ENCODE measurements at places on chromosomes 6 and 20.

GRCh38 chr6:16639684-16640480 is 121.4 kb downstream of the ATXN1 start:
- DNase-seq, result no peak

DNA sequence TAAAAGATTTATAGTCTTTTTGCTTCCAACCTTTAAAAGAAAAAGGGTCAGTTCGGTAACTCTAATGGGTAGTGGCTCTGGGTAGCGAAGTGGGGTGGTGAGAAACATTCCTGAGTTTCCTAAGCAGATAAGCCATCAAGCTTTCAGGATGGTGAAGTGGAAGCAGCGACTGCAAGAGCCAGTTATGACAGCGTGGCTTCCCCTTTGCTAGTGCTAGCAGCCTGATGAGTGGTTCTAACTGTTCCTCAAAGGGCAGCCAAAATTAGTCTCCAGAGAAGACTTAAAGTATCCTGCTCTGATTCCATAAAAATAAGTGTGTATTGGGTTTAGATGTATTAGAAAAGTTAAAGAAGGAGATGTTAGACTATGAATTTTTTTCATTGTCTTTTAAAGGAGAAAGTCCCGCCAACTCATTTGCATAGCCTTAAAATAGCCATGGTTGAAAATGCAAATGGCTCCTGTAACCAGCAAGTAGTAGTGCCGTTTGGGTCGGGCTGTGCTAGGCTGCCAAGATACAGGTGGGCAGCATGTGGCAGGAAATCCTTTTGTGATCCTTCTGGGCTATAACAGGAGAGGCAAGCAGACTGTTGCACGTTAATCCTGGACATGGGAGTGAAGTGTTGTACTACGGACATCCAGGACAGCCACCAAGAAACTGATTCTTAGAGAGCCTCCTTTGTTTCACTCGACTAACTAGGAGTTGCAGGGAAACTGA is 18.0 kb downstream of the ELOVL2 start:
- DNase-seq, result no peak

- DNase-seq, result no peak
Observed at GRCh38 chr20:6121504-6121903, 1.3 kb downstream of the FERMT1 start.

DNA sequence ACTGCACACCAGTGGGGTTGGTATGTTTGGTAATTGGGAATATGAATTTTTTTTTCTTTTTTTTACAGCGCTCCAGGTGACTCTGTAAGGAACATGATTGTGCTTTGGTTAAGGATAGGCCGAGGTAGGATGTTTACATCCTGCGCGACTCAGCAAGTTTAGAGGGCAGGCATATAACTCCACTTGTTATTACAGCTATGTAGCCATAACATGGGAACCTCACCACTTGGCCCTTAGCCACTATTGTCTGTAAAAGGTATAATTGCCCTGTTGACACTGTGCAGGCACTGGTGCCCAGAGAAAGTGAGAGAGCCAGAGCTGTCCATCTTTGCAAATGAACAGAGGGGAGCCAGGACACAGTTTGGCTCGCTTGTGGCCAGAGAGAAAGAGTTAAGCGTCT is 172.9 kb downstream of the MCHR2 start:
- no peak for DNase-seq

- DNase-seq, result no peak
Observed at GRCh38 chr6:9233226-9233625, 797.9 kb upstream of the SLC35B3 start.

GRCh38 chr6:167676000-167676665 is 150.6 kb upstream of the AFDN start:
- DNase-seq, result no peak

GRCh38 chr6:169310983-169311382 is 57.3 kb upstream of the THBS2 start:
- DNase-seq, result no peak

DNA sequence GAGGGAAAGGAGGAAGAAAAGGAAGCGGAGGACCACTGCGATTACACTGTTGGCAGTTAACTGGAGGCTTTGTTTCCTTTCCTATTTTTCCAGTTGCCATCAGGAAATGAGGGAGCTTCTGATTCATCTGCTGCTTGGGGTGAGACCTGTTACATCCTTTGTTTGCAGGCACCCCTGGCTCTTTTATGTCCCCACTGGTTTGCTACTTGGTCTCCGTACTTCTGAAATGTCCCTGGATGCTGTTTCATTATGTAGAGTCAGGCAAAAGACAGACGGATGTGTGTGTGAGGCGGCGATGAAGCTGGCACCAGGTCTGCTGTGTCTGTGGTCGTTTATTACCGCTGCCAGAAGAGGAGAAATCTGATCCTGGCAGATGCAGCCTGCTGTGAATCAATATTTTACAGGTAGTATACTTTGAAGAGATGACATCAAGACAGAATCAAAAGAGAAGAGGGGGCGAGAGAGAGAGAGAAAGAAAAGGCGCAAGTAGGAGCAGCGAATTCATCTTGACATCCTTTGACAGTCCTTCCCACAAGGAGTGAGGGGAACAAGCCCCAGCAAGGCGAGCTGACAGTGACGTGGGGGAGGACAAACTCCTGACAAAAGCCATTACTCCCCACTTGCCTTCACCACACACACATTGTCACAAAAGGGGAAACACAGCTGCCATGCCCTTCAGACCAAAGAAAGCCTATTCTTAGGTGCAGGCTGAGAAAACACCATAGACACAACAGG is 145.9 kb upstream of the FBXL4 start:
- DNase-seq, result no peak

GRCh38 chr6:53962646-53963045 is 148.6 kb upstream of the MLIP start:
- DNase-seq, result no peak

GRCh38 chr6:7144872-7145584 is 37.3 kb downstream of the RREB1 start:
- no peak for DNase-seq

- no peak for DNase-seq
Observed at GRCh38 chr20:25135031-25135430, 53.1 kb upstream of the VSX1 start.

DNA sequence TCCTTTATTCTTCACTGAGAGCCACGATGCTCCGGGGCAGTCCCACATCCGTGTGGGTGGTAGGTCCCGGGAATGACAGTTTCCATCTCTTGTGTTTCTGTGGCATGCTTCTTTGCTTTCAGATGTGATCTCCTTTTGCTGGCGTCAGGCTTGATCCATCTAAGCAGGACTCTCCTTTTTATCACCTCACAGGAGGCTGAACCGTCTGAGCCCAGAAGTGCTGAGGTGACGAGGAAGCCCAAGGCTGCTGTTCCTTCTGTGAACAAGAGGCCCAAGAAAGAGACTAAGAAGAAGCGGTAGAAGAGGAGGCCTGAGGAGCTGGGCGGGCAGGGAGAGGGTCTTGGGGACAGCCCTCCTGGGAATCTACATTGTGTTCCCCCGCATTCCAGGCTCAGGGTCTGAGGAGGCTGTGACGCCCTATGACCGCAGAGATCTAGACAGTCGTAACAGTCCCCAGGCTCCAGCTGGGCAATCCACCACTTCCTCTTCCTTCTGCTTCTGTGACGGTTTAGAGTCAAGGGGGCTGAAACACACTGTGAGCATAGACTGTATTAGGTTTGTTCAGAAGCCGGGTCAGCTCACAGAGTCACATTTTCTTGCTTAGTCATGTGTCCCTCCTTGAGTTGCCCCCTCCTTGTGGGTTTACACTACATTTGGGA is 26.8 kb downstream of the MANBAL start:
- no peak for DNase-seq

DNA sequence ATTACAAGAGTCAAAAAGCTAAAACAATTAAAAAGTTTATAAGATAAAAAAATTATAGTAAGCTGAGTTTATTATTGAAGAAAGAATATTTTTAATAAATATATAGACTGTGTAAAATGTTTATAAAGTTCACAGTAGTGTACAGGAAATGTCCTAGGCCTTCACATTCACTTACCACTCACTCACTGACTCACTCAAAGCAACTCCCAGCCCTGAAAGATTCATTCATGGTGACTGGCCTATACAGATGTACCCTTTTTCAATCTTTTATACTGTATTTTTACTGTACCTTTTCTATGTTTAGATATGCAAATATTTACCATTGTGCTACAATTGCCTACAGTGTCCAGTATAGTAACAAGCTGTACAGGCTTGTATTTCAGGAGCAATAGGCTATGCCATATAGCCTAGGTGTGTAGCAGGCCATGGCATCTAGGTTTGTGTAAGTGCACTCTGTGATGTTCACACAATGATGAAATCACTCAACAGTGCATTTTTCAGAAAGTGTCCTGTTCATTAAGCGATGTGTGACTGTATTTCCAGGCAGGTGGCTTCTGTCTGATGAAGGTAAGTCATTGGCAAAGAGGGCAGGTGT is 130.2 kb downstream of the BTBD3 start:
- DNase-seq, result no peak

DNA sequence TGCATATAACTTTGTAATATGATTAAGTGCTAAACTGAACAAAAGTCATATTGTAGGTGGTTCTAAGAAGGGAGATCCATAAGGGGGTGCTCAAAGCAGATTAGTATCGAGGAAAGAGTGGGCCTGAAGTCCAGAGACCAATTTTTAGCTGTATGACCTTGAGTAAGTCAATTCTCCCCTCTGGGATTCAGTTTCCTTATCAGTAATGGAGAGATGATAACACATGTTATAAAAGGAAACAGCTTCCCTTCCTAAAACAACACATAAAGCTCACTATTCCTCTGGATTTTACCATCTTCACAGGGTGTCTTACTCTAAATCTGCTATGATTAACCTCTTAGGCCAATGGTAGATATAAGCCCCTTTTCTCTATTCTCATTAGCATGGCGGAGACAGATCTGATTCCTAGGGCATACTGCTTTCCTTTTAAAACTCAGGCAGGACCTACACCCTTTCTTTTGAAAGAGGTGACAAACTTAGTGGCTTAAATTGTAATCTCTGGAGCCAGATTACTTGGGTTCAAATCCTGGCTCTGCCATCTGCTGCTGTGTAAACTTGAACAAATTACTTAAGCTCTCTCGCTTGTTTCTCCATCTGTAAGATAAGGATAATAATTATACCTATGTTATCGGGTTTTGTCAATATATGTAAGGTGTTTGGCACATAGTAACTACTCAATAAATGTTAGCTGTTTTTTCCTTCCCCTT is 39.5 kb downstream of the ACSS2 start:
- no peak for DNase-seq

GRCh38 chr6:20319520-20320357 is 81.9 kb upstream of the E2F3 start:
- no peak for DNase-seq

DNA sequence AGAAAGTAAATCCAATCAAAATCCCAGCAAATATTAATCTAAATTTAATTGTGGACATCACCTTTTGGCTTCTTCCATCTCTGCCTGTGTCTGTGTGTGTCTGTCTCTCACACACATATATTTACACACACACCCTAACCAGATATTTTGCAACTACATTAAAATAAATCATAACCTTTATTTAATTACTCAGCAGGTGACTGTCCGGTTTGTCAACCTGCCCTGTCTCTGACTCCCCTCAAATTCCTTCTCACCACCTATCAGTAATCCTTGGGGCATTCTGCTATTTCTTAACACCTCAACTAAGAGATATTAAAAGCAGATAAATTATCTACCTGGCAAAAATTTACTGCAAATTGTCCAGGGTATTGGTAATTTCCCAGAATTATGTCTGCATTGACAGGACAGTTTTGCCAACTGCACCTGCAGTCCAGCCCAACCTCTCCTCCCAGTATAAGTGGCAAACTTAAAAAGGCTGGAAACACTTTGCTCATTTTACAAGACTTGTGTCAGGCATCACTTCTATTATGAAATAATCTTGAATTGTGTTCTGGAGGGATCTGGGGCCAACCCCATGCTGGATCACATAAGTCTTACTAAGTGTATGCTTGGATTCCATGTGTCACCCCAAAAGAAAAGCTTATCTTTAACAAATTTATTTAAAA is 216.1 kb downstream of the GMDS start:
- no peak for DNase-seq

DNA sequence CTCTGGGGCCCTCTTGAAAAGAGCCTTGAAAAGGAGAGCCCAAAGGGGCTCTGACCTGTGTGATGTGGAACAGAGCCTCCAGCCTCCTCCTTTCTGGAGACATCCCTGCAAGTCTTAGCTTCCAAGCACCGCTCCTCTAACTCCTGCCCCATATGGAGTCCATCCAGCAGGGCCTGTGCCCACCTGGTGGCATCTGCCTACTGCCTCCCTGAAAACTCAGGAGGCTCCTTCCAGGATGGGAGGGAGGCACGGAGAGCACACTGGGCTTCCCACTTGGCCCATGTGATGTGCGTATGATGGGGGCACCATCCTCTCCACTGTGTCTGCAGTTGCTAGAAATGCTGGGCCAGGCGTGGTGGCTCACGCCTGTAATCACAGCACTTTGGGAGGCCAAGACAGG is 98.1 kb downstream of the SYNDIG1 start:
- DNase-seq, result no peak

Measured in activated naive CD4-positive, alpha-beta T cell (primary cell).